Small intestine (tissue), 16 donors: ENCODE measurements at places on chromosomes 5 and 9. TPM values are rescaled to one million over a fixed set of nuclear protein-coding genes. Genes with fewer than 3 reads are reported as not detected.
A peak's percentile ranks its signal among the peaks of the same experiment; 100 is the strongest.

- H3K4me3 ChIP-seq, result no peak overlapping the region
- DNase-seq, result no peak
- no peaks in the 10 kb centered on the region for H3K36me3 ChIP-seq
- no peaks in the 10 kb centered on the region for H3K27me3 ChIP-seq
- H3K4me1 ChIP-seq, result peaks cover 2% of the 10 kb centered on the region
- no peak overlapping the region for H3K27ac ChIP-seq
These were observed 67.3 kb downstream of the POU5F2 start for GRCh38 chr5:93674138-93674537.

Gene SPEF2
- polyA plus RNA-seq, result under 0.01 TPM

Gene HTR1A
- polyA plus RNA-seq, result not detected

DNA sequence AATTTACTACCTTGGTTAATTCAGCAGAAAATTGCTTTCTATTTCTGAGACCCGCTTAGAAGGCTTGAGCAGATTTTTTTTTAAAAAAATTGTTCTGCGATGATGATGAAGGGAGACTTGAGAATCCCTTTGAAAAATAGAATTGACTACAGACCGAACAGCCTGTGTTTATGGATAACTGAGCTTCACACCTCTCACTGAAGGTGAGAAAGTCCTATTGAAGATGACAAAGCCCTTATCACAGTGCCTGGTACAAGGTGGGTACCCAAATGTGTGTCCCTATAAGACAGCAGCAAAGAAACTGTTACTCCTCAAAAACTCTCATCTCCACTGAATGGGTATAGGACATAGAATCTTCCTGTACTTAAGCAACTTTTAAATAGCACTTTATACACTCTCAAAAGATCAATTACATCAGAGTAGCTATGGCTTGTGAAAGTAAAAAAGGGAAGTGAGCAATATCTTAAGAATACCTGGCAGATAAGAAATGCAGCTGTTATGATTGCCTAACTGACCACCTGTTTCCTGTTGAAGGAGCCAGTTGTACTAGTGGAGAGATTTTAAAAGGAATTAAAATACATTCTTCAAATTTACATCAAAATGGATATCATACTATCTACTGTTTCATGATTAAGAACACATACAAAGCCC lies 419.7 kb downstream of the CHSY3 start:
- H3K36me3 ChIP-seq, result no peaks in the 10 kb centered on the region
- DNase-seq, result peak; percentile 51
- H3K4me1 ChIP-seq, result no peaks in the 10 kb centered on the region
- no peak overlapping the region for H3K4me3 ChIP-seq
- H3K27ac ChIP-seq, result no peak overlapping the region

Gene SPATA31A3
- polyA plus RNA-seq, result not detected

Gene PCDHA7
- polyA plus RNA-seq, result 0.06 TPM

DNA sequence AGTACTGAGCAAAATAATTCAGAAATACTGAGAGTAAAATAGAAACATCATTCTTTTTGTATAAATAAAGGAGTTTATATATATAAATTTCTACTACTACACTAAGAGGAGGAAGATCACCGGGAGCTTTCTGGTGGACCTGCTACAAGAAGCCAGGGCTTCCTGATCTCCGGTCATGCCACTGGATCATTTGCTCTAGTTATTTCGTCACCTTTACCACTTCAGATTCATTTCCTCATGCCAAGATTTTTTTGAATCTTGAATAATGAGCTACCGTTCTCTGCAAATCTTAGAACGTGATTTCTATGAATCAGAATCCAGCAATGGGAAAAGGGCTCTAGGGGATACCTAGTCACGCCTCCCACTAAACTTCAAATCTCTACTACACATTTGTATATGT lies 51.9 kb upstream of the TBC1D9B start:
- no peak for DNase-seq
- no peak overlapping the region for H3K4me3 ChIP-seq
- H3K27me3 ChIP-seq, result no peaks in the 10 kb centered on the region

Gene SPINK7
- polyA plus RNA-seq, result not detected

Gene PCDHB8
- 0.49 TPM for polyA plus RNA-seq

Gene CD180
- polyA plus RNA-seq, result not detected

DNA sequence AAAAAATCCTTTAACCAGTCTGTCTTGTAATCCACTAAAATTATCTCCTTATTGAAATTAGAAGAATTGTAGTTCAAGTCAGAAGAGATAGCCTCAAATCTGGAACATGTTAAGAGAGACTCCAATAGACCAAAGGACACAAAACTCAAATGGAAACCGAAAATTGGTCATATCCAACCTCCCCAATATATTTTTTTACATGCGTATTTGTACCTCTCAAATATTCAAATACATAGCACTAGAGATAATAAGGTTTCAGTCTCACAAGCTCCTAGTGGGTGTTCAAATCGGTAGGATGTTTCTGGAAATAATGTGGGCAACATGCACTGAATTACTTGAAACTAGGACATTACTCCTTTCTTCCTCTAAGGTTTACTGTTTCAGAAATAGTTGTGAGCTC lies 33.5 kb downstream of the EPB41L4A start:
- H3K27ac ChIP-seq, result no peak overlapping the region
- H3K27me3 ChIP-seq, result no peaks in the 10 kb centered on the region
- no peak for DNase-seq
- H3K4me1 ChIP-seq, result no peaks in the 10 kb centered on the region
- H3K4me3 ChIP-seq, result no peak overlapping the region

GRCh38 chr5:42760426-42760825 lies 3.8 kb downstream of the CCDC152 start:
- no peak for DNase-seq
- H3K36me3 ChIP-seq, result no peaks in the 10 kb centered on the region
- no peak overlapping the region for H3K27ac ChIP-seq
- H3K4me1 ChIP-seq, result no peaks in the 10 kb centered on the region

DNA sequence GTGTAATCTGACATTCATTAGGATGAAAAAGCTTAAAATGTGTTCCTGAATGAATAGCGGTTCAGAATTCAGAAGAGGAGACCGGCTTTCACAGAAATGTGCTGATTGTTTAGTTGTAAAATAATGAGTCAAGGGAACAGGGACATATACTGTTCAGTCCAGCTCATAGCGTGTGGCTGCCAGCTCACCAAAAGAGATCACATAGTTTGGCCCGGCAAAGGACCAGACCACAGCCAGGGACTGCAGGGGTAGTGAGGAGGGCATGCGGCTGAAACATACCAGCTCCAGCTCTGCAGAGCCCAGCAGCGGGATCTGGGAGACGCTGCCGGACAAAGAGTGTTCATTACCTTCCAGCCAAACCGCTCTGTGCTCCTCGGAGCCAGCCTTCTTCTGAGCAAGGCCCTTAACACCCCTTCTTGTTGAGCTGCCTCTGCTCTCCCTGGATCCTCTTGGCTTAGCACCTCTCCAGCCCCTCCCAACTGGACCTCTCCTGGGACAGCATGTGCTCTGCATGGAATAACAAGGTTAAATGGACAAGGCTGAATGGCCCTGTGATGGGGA lies 116.8 kb upstream of the CNTLN start:
- no peak overlapping the region for H3K4me3 ChIP-seq
- no peaks in the 10 kb centered on the region for H3K36me3 ChIP-seq
- H3K4me1 ChIP-seq, result no peaks in the 10 kb centered on the region
- H3K27me3 ChIP-seq, result no peaks in the 10 kb centered on the region
- no peak for DNase-seq

Gene TLX3
- polyA plus RNA-seq, result not detected
